Globus pallidus (tissue), 1 donor: ENCODE measurements at places on chromosomes 6 and 20.
A peak's percentile ranks its signal among the peaks of the same experiment; 100 is the strongest.

GRCh38 chr20:36792422-36792821 is 18.9 kb upstream of the DSN1 start:
- DNase-seq, result peak; percentile 42

DNA sequence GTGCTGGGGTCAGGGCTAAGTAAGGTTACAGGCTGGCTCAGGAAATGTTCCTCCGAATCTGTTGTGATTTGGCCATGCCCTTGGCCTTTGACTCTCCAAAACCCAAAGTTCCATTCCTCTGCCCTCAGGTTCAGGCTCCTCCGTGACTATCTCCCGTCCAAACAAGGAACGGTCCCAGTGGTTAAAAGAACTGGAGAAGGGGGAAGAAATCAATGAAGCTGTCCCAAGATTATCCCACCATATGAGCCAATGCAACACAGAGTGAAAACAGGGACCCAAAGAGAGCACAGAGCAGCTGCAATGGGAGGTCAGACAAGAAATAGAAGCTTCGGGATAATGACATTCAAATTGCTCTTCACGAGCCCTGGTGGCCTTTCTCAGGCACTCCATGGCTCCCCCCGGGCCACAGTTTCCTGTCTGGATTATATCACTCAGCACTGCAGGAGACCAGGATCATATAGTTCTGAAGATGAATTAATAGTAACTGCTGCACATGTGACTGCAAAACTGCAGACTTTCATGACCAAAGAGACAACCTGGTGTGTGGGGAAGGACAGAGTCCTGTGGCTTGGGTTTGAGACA is 211.3 kb downstream of the ZNF217 start:
- DNase-seq, result no peak

DNA sequence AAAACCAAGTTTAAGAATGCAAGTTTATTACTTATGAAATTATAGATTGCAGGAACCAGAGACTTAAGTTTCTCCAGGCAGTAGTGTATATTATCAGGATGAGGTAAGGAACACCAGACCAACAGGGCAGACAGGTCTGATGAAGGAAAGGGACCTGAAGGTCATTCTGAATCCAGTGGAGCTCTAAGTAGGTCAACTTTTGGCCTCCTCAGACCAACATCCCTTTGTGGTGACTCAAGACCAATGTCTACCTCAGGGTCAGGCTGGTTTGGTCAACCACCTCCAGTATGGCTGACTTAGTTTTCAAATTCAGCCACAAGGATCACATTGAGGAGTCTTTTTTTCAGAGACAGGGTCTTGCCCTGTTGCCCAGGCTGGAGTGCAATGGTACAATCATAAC is 38.7 kb upstream of the TFAP2A start:
- no peak for DNase-seq

GRCh38 chr6:141254336-141254735 is 878.4 kb upstream of the GJE1 start:
- DNase-seq, result no peak

- DNase-seq, result no peak
Observed at GRCh38 chr20:37729909-37730308, 36.1 kb downstream of the CTNNBL1 start.
